ENCODE measurements at places on chromosomes 6 and 20.

DNA sequence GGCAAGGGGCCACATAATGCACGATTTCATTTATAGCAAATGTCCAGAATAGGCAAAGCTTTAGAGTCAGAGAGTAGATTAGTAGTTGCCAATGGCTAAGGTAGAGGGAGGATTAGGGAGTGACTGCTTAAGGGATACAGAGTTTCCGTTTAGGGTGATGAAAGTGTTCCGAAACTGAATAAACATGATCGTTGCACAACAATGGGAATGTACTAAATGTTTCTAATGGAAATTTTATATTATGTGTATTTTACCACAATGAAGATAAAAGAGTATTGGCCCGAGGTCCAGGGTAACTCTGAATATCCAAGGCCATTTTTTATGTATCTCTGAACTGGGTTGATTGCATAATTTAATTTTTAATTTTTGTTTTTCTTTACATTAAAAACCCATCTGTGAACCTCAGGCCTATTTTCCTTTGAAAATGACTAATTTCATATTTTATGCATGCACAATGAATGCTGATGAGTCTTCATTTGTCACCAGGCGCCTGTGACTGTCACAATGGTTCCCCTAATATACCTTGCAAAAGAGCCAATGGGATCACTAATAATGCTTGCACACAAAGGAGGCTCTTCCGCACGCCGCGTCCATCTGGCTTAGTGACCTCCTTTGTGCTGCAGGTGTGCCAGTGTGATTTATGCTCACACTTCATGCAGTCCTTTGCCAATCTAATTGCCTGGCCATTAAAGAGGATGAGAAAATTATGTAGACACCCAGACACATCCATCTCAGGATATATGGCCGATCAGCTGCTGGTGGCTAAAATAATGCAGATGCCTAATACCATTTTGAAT, 612.5 kb downstream of the CDH26 start:
- no peak for DNase-seq

GRCh38 chr6:56040889-56041301, 165.5 kb upstream of the BMP5 start:
- no peak for DNase-seq

- DNase-seq, result no peak
Observed at GRCh38 chr20:44465001-44465560, 10.6 kb upstream of the TTPAL start.

DNA sequence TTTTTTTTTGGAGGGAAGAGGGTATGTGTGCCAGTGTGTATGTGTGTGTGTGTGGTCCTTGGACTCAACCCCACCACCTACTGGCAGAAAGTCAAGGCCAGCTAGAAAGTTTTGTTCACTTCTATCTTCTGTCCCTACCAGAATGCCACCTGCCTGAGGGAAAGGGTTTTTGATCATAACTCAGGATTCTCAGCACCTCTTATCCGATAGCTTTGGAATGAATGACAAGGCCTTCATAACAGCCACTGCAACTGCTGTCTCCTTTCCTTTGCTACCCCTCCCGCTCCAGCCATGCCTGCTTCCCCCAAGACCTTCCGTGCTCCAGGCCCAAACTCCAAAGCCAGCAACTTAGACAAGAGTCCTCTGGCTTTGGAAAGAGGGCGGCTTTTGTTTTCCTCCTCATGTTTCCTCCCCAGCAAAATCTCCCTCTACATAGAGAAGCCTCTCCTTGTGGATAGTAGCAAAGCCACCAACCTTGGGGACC, 18.7 kb downstream of the BTN3A1 start:
- DNase-seq, result no peak

All from type B pancreatic cell (in vitro differentiated cells).